Stimulated activated CD4-positive, alpha-beta T cell treated with anti-CD3 and anti-CD28 coated beads, Interleukin-1b, Interleukin-23, amount 100 ng/mL, for 4 hours (primary cell): ENCODE measurements at places on chromosomes 5 and 9.
A peak's percentile ranks its signal among the peaks of the same experiment; 100 is the strongest.

DNA sequence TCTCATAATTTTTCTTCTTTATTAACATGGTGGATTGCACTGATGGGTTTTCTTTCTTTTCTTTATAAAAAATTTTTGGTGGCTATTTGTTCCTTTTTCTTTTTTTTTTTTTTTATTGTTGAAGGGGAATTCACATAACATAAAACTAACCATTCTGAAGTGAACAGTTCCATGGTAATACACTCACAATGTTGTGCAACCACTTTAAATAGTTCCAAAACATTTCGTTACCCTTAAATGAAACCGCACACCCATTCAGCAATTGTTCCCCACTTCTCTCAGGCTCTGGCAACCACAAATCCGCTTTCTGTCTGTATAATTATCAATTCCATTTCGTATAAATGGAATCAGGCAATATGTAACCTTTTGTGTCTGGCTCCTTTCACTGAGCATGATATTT is 11.7 kb upstream of the SETX start:
- no peak for DNase-seq

DNA sequence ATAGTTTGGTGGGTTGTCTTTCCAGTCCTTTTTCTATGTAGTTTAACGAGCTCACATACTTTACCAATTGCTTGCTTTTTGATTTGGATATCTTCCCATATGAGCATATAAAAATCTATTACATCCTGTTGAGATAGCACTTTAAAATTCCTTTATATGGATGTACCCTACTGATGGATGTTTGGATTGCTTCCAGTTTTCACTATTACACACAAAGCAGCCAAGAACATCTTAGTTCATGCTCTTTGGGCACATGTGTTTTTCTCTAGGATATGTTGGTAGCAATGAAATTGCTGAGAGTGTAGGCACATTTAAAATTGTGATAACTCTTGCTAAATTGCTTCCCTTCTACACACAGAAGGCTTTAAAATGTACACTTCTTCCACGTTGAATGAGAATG is 56.1 kb upstream of the NTRK2 start:
- no peak for DNase-seq

- no peak for DNase-seq
Measured at GRCh38 chr5:62727861-62728260, 149.2 kb downstream of the LRRC70 start.

GRCh38 chr9:32866273-32866672 is 82.9 kb downstream of the TMEM215 start:
- no peak for DNase-seq

GRCh38 chr5:85000671-85001070 is 616.0 kb upstream of the EDIL3 start:
- DNase-seq = no peak

DNA sequence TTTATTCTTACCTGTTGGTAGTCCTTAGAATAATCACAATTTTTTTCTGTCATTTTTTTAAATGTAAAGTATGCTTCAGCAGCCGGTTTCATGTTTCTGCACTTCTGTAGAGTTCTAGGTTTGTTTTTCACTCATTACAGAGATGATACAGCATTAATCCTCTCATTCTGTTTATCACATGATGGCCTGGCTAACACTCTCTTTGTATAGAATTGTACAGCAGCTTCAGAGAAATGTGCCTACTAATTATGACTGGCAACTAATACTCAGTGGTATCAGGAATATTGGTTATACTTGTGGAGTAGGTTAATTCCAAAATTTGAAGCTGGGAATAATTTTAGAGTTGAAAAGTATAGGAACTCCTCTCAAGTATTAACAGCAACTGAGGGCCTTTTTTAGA is 192.9 kb upstream of the OTULINL start:
- no peak for DNase-seq

GRCh38 chr9:106621313-106622163 is 241.4 kb upstream of the ZNF462 start:
- DNase-seq = no peak

DNA sequence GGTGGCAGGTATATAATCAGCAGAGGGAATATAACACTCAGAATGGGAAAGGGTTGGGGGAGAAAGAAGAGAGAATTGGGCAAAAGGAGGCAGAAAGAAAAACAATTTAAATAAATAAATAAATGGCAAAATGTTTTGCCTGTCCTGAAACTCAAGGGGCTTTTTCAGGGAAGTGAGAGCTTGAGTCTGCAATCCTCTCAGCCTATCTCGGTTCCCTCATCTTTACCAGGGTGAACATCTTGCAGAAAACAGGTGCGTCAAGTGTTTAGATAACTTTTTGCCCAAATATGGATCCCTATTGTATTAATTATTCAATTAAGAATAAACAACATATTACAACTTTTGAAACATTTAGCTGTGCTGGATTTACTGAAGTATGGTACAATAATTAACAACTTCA is 343.0 kb upstream of the EDIL3 start:
- DNase-seq = no peak

DNA sequence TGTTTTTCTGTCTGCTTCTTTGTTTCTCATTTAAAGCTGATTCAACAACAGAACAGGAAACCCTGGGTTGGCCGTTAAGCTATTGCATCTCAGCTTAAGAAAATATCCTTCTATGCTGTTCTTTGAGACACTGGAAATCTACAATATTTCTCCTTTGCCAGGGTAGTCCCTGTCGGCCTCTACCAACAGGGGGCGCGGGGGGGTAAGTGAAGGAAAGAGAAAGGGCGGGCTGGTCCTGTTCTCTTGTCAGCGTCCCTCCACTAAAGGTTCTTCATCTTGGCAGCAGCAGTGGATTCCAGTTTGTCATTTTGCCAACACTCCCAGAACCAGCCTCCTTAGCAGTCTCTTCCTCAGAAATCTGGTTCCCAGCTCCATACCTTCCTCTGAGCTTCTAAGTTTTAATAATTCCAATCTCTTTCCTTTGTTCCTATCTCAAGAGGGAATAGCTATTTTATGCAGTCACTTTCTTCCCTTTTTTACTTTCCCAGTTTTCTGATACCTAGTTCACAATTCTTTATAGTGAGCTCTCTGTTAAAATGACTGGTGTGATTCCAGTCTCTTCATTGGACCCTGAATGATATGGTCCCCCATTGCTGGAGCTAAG is 222.3 kb downstream of the GLIS3 start:
- peak; percentile 50 for DNase-seq

- DNase-seq = no peak
Measured at GRCh38 chr9:89730715-89731114, 125.9 kb downstream of the GADD45G start.

- DNase-seq = no peak
Measured at GRCh38 chr9:97845130-97845529, 7.9 kb upstream of the FOXE1 start.

- DNase-seq = no peak
Measured at GRCh38 chr9:111943746-111944145, 47.1 kb downstream of the UGCG start.

DNA sequence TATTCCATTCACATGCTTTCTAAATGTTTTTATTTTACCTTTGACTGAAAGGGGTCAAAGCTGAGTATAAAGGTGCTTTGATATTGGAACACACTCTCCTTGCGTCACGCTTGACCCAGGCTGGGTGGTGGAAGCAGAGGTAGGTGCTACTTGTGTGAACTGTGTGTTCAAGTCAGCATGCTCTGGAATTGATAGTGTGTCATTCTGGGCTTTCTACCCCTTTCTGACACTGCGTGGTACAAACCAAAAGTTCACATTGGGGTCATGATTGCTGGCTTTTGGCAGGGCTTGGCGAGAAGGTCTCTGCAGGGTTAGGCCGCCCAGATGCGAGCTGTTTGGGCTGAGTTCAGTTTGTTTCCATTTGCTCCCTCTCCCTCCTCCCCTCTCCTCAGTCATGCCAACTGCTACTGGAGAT is 131.8 kb downstream of the ADAMTSL1 start:
- no peak for DNase-seq

GRCh38 chr5:56202483-56202882 is 30.6 kb downstream of the ANKRD55 start:
- no peak for DNase-seq

DNA sequence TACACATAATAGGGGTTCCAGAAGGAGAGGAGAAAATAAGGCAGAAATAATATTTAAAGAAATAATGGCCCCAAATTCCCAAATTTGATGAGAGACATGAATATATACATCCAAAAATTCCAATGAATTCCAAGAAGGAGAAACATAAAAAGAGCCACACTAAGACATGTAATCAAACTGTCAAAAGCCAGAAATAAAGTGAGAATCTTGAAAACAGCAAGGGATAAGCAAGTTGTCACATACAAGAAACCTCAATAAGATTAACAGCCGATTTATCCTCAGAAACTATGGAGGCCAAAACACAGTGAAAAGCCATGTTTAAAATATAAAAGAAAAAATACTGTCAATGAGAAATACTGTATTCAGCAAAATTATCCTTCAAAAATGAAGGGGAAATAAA is 14.5 kb downstream of the CATSPER3 start:
- no peak for DNase-seq

DNA sequence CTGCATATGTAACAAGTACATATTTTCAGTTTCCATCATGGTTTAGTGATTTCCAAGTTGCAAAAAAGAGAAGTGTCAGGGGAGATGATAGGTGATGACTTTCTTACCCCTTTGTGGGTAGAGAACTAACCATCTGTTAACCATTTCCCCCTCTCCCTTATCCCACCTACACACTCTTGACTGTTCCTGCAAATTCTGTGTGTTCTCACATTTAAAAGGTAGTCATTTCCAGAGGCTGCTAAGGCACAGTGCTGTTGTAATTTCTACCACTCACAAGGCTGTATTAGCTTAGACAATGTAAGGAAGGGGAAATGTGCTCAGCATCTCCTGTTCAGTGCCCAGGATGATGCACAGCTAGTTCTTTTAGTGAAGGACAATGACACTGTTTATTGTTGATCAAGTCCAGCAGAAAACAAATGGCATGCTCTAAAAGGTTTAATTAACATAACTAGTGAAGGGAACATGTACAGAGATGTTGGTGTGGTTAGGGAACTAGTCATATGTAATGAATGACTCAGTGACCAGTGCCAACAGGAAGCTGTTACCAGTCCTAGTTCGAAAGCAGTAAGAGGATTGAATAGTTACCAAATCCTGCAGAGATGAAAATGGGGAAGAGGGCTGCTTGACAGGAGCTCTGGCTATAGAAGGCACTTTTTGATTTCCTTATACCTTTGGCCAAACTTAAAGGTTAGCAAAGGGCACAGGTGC is 165.1 kb downstream of the PLK2 start:
- no peak for DNase-seq

- DNase-seq = no peak
Measured at GRCh38 chr9:95511952-95512708, 4.6 kb downstream of the PTCH1 start.

GRCh38 chr9:38208206-38208901 is 139.3 kb upstream of the SHB start:
- DNase-seq = no peak

DNA sequence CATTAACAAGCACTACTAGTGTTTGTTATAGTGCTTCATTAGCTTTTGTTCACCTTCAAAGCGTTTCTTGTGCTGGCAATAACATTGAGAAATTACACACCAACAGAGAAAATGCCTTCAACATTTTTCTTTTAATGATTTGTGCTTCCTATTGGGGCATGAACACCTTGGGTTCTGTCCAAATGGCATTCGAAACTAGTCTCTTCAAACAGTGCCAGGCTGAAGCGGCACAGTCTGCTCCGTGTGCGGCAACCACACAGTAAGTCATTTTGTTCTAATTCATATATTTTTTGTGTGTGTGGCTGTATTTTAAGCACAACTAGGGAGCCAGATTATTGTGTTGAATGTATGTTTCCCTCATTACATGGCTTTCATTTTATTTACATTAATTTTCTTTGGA is 414.7 kb upstream of the SGCD start:
- DNase-seq = no peak

DNA sequence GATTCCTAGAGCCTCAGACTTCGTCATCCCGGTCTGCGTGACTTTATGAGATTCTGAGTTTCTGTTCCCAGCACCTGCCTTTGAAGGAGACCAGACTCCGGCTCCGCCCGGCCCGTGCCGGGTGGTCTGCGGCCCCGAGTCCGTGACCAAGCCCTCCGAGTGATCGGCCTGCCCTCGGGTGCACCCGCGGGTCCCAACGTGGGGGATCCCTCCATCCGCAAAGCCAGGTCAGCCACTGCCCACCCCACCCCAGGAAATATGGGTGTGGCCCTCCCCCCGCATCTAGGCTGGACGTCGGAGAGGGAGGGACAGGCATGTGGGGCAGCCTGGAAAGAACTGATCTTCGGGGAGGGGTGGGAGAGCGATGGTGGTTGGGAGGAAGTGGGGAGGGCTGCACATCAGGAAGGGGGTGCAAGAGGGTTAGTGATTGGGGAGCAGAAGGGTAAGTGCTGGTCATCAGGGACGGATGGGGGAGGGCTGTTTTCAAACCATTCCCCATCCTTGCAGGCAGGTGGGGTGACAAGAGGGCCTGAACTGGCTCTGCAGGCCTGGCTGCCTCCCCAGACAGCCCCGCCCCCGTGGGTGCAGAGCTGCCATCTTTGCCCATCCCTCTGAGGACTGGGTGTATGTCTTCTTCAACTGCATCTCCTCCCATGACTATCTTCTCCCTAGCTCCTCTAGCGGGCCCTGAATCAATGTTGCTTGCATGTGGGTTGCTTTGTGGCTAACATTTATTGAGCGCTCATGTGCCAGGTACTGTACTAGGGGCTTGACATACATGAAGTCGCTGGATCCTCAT is 747 bp downstream of the LRSAM1 start:
- no peak for DNase-seq

GRCh38 chr5:143758015-143758414 is 53.9 kb upstream of the HMHB1 start:
- DNase-seq = no peak

GRCh38 chr5:156913719-156914370 is 49.2 kb downstream of the TIMD4 start:
- DNase-seq = no peak

GRCh38 chr5:45081082-45081481 is 272.3 kb downstream of the MRPS30 start:
- no peak for DNase-seq

DNA sequence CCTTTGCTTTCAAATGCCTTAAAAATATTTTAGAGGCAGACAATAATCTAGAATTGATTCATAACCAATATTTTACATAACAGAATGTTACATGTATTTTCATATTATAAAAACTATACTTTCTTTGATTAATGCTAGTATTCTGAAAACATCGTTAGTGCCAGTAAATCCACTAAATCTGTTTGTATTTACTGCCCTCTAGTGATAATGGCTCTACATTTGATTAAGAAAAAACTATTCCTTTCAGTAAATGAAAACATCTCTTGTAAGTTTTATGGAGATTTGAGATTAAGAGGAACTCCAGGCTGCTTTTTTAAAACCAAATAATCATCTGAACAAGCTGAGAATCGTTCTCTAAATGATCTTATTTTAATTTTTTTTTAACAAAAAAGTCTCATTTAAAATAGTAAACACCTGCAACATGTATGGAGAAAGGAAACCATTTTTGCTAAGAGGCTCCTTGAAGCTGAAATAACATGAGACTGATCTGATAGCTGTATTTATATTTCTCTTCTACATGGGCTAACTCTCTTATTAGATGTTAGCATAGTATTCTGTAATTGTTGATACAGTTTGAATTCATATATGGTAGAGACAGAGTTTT is 424.7 kb downstream of the RAB3C start:
- DNase-seq = no peak

- DNase-seq = peak; percentile 97
Measured at GRCh38 chr5:177454397-177455035, 7.9 kb downstream of the PRR7 start.

- DNase-seq = no peak
Measured at GRCh38 chr5:73506459-73506955, 8.3 kb downstream of the BTF3 start.
